ENCODE measurements at places on chromosomes 6 and 20. TPM values are rescaled to one million over a fixed set of nuclear protein-coding genes. Genes with fewer than 3 reads are reported as not detected.

The SCRT2 gene
- not detected for total RNA-seq

DNA sequence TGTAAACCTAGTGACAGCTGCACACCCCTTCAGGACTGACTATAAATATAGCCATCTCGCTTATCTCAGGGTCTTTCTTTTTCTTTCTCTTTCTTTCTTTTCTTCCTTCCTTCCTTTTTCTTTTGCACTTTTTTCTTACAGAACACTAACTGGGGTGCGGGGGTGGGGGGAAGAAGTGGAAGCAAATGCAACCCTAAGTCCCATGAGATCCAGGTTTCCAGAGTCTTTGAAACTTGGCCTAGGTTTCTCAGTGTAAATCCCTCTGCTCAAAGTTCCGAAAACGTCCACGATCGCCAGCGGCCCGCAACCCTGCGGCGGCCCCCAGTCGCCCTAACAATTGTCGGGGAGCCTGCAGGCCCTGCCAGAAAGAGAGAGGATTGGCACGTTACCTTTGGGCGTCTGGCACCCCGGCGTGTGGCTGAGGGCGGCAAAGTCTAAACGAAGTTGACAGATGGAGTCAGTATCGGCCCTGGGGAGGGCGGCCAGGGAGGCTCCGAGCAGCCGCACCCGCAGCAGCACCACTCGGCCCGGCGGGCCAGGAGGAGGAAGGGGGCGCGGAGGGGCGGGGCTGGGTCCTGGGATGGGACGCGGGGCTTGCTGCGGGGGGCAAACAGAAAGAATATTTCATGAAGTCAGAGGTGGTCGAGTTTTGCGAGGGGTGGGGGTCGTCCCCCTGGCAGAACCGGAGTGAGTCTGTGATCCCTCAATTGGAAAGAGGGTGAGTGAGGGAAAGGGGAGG is 577 bp upstream of the FOXF2 start:
- no peak for DNase-seq

The TNF gene
- total RNA-seq = 0.47 TPM

The ANGPT4 gene
- not detected for total RNA-seq

DNA sequence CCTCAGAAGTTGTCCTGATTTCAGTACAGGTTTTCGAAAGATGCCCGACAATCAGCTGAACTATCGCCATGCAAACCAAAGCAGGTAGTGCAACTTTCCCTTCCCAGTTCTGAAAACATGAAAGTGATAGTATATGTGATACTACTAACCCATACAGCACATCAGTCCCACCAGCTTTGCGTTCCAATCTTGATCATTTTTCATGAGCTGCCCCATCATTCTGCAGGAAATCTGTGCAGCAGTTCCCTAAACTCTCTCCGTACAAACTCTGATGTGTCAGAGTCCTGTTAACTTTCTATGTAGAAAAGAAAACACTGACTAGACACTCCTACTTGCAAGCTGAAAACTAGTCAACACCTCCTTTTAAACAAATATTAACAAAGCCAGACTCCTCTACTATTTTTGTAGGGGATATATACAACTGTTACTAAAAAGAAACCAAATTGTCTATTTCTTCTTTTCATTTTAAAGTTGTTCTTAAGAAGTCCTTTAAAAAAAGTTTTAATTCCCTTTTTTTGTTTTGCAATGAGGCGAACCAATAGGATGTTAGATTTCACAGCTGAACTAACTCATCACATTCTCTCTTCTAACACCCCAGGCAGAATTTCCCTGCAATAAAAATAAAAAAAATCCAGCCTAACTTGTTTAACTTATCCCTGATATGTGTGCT is 99.6 kb upstream of the DST start:
- DNase-seq = peak; percentile 67

GRCh38 chr6:12075067-12075563 is 63.0 kb downstream of the HIVEP1 start:
- no peak for DNase-seq

GRCh38 chr6:4059115-4059777 is 19.7 kb downstream of the FAM217A start:
- peak; percentile 96 for DNase-seq

DNA sequence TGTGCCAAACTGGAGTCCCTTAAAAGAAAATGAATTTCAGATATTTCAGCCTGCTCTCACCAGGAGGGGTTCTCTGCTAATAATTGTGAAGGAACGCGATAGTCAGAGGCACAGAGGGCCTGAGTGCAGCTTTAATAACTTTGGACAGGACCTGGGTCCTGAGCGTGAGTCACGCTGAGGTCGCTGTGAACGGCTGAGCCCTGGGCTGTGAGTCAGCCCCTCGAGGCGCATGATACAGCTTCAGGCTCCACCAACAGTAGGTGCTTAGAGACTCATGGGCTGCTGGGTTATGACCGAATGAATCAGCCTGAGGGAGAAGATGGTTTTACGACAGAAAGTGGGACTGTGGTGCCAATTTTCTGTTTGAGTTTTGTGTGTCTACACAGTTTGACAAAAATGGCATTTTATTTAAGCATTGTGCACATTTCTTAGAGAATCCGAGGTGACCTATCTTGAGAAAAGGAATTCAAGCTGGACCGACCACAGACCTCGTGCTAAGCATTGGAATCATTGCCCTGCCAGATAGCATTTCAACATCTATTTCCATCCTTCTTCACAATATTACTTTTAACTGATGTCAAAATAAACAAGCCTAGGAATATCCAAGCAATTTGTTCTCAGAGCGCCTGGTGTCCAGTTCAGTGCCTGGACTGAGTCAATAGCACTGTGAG is 183.0 kb downstream of the THBS2 start:
- DNase-seq = peak; percentile 100

- peak; percentile 12 for DNase-seq
Measured at GRCh38 chr20:62305149-62305764, 2.5 kb downstream of the ADRM1 start.

GRCh38 chr6:41935193-41935574 is 6.4 kb downstream of the CCND3 start:
- DNase-seq = no peak

The GPR6 gene
- not detected for total RNA-seq

GRCh38 chr6:101396548-101397173 is 3.2 kb downstream of the GRIK2 start:
- peak; percentile 65 for DNase-seq

The PREX1 gene
- total RNA-seq = 1.5 TPM

DNA sequence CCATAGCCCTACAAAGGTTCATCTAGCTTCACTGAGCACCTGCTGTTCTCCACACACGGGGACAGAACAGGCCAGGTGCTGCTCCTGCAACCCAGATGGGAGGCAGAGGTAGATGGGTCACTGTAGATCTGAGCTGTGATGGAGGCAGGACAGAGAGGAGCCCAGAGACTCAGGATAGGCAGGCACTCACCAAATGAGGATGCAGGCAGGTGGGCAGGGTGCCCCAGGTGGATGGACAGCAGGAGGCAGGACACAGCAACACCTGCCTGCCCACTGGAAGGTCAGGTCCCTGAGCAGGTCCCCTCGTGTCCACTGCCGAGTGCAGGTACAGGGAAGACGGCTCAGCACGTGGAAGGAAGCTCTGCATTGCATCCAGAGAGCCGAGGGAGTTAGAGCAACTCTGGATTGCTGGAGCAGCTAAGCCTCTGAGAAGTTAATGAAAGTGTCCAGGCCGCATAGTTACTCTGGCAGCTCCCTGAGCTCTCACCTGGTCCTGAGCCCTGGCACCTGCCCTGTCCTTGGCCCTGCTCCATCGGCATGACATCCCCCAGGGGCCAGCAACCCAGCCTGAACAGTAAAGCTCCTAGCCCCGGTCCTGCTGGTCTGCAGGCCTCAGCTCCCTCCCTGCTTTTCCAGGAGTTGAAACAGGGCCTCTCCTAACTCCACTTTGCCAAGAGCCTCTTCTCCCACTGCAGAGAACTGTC is 4.9 kb upstream of the YTHDF1 start:
- DNase-seq = no peak

- DNase-seq = no peak
Measured at GRCh38 chr6:129645830-129646579, 64.0 kb downstream of the ARHGAP18 start.

DNA sequence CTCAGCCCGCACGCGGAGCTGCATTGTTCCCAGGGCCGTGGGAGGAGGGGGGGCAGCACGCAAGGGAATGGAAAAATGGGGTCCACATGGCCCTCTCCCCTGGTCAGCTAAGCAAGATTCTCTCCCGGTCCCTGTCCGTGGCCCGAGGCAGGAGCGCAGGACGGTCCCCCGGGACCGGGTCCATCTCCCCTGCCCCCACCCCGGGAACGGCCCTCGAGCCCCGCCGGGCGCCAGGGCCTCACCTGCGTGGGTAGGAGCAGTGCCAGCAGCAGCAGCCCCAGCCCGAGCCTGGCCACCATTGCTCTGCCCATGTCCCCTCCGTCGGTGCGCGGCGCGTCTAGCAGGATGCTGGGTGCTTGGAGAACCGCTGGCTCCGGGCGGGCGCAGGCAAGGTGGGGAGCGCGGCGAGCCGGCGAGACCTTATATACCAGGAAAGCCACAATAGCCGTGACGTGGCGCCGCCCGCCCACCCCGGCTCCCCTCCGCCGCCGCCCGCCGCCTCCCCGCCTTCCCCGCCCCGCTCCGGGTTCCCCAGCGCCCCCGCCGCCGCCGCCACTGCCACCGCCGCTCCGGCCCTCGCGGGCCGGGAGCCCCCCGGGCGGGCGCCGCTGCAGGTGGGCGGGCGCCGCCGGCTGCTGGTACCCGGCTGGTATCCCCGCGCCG is at the start of gene CD24:
Gene CD24, minus strand, starts transcription at position 394 of the 663 bp plus-strand sequence. Its CDS starts 83 bp downstream, at position 311.
- DNase-seq = peak; percentile 66

The SPDEF gene
- total RNA-seq = not detected

DNA sequence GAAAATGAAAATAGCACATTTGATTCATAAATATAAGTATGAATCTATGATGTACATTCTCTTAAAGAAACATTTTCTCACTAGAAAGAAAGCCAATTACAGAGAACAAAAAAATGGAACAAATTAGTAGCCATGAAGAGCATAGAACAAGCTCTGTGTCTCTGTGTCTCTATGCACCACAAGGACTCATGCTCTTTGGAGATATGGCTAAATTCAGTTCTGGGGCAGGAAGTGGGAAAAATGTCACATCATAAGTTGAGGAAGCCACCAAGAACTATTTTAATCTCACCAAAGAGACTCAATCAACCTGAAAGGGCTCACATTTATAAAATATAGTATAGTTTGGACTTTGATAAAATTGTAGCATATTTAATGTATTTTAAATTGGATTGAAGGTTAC is 1259.8 kb upstream of the GJE1 start:
- DNase-seq = no peak

GRCh38 chr6:147503587-147503986 is 4.9 kb upstream of the SAMD5 start:
- no peak for DNase-seq

The LGSN gene
- 0.07 TPM for total RNA-seq

The ACSS1 gene
- total RNA-seq = 0.32 TPM

The PRR18 gene
- not detected for total RNA-seq

GRCh38 chr20:35901678-35902544 is 52.4 kb downstream of the SCAND1 start:
- peak; percentile 95 for DNase-seq

- DNase-seq = no peak
Measured at GRCh38 chr6:13256266-13257001, 71.9 kb downstream of the TBC1D7 start.

The SRMS gene
- not detected for total RNA-seq

The C2 gene
- 2.9 TPM for total RNA-seq

GRCh38 chr6:115594891-115595290 is 465.8 kb downstream of the FRK start:
- DNase-seq = no peak

DNA sequence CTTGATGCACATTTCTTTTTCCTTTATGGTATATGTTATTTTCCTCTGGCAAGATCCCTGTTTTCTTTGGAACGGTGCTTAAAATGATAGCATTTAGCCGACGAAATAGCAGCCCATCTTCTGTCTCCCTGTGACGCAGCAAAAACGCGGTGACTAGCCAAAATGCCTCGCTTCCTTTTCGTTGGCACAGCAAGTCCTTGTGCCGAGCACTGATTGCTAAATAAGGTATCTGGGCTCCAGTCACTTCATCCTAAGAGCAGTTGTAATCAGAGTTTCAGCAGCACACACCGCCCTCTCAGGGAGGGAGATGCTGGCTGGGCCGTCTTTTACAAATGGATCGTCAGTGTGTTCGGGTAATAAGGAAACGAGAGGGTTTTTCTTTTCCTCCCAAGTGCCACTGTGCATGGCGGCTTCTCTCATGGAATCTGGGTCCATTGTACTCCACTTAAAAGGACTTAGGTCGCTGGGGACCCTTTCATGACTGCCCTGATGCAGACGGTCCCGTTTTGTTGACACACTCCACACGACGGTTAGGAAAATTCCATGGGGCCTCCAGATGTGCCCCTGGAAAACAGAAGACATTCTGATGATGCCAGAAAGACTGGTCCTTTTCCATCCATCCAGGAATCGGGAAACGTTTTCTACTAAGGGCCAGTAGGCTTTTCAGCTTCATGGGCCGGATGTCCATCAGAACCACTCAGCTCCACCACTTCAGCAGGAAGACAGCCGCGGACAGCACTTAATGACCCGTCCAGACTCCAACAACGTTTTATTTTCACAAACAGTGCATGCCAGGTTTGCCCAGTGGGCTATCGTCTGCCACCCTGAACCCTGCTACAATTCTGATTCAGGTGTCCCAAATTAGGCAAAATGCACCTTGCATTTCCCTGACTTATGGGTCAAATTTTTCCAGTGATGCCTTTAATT is 185.5 kb downstream of the CDH4 start:
- peak; percentile 66 for DNase-seq

GRCh38 chr6:138245751-138246150 is 27.5 kb upstream of the PBOV1 start:
- DNase-seq = no peak

- peak; percentile 80 for DNase-seq
Measured at GRCh38 chr20:47857187-47857568, 71.9 kb upstream of the SULF2 start.

Data from M059J (cell line).